T-helper 2 cell (primary cell): ENCODE measurements at places on chromosomes 7 and 10.

DNA sequence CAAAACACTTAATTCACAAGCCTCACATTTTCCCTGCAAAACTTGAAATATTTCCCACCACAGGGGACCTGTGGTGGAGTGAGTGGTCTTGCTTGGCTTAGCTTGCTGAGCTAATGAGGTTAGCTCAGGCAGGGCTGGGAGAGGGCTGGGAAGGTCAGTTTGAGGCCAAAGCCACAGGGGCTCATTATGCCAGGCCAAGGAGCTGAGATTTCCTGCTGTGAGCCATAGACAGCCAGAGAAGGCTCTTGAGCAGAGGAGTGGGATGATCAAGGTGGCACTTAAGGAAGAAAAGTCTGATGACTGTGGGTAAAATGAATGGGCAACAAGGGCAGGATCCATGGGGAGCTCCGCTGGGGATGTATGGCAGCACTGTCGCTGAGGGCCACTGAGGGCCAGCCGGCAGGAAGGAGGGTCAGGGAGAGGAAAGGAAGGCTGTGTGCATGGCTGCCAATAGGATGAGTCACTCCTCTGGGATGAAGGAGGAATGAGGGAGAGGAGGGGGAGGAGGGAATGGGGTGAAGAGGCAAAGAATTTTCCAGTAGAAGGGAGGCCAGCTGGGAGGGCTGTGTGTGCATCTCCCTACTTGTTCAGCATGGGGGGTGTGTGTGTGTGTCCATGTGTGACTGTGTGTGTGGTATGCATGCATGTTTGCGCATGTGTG lies 18.7 kb upstream of the ZNF488 start:
- DNase-seq: no peak

- no peak for DNase-seq
Measured at GRCh38 chr10:57972783-57973182, 294.9 kb downstream of the IPMK start.

GRCh38 chr7:96663871-96664445 lies 45.7 kb downstream of the SEM1 start:
- DNase-seq: no peak

DNA sequence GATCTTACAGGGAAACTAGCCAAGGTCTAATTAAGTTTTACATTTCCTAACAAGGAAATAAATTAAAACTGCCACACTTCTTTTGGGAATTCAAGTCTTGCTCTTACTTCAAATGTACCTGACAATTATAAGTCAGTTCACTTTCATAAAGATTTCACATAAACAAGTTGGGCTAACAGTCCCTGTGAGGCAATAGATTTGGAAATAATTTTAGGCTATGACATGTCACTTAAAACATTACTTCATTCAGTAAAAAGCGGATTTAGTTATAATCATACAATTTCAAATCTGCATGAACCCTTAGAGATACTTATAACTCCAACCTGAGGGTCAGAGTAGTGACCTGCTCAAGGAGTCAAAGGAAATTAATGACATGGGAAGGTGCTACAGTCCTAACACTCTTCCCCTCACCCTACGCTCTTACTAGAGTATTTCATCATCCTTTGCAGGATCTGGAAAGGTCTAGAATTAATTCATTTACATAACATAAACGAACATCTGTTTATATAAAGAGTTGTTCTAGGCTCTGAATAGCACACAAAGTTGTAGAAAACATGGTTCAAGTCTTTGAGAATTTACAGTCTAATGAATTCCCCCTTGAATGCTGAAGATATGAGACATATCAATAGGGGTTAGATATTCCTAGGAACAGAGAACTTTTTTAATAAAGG lies 32.3 kb upstream of the DNAJB12 start:
- DNase-seq: no peak

DNA sequence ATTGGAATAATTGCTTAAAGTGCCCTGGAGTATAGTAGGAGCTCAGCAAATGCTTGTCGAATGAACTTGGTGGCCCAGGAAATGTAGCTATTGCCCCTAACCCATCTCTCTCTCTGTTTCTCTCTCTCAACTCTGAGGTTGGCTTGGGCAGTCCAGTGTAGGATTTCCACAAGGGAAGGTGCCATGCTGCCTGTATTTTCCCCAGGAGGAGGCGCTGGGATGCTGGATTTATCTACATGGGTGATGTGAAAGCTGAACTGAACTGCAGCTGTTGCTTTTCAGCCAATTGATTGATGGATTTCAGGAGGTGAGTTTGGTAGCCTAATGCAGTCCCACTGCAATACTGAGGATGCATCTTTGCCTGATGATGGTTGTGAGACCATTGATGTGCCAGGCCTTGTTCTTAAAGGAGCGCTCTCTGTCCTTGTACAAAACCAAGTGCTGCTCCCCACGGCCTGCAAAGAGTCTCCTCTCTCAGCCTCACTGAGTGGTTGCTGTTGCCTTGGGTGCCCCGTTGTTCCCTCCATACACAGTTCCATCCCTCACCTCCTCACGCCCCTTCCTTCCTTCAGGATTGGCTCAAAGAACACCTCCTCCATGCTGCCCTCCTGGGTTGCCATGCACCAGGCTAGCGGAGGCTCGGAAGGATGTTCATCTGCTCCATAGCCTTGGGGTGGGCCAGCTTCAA lies 200.6 kb downstream of the GLRX3 start:
- no peak for DNase-seq

GRCh38 chr7:129161524-129162225 lies 17.2 kb downstream of the TSPAN33 start:
- no peak for DNase-seq

GRCh38 chr10:70562036-70562755 lies 40.3 kb downstream of the PRF1 start:
- DNase-seq: no peak

GRCh38 chr7:51666266-51666665 lies 349.7 kb upstream of the COBL start:
- no peak for DNase-seq
